LNCaP clone FGC (cell line): ENCODE measurements at places on chromosomes 2 and 18.

DNA sequence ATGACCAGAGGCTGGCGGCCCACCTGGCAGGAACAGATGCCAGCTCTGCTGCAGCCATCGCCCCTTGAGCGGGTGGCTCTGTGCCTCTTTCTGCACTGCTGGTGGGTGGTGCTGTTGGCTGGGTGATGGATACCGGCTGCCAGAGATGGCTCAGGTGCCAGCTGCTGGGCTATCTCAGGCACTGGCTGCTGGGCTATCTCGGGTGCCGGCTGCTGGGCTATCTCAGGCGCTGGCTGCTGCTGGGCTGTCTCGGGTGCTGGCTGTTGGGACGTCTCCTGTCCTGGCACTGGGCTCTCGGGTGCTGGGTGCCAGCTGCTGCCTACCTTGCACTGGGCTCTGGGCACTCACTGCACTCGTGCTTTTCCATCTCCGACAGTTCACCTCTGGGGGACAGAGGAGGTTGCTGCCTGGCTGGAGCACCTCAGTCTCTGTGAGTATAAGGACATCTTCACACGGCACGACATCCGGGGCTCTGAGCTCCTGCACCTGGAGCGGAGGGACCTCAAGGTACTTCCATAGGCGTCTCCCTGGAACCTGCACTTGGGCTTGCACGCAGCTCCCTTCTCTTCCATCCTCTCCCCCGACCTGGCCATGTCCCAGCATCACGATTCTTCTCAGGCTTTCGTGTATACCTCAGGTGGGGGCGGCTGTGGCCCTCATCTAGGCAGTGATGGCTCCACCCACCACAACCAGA lies 98.4 kb downstream of the USP40 start:
- no peak for DNase-seq

- DNase-seq = no peak
These were observed 23.0 kb downstream of the TET3 start for GRCh38 chr2:74007711-74008110.

DNA sequence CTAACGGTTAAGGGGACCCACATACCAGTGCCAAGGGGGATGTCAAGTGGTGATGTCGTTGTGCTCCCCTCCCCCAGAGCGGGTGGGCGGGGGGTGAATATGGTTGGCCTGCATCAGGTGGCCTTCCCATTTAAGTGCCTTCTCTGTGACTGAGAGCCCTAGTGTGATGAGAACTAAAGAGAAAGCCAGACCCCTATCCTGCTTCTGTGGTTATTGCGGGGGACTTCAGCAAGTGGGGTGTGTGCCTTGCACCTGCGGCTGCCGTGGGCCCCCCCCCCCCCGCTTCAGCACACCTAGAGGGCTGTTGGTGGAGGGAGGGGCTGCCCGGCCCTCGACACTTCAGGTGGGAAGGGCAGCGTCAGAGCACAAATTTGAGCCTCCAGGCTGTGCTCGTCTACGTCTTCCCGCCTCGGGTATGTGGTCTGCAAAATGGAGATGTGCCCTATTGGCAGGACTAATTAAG lies 6.1 kb downstream of the CTDSP1 start:
- DNase-seq = no peak

DNA sequence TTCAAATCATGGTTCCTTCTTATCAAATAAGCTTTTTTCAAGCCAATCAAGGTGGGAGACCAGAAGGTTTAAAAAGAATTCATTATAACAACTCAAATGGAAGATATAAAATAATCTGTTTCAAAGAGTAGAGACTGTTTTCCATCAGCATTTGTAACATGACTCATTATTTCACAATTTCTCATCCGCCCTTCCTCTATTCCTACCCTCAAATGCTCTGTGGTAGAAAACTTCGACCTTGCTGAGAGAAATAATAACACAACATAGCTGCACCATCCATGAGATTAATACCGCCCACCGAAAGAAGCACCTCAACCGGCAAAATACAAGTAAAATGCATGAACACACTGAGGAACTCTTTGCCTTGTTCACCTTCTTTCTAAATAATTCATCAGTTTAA lies 2039.2 kb upstream of the CELF4 start:
- no peak for DNase-seq

- DNase-seq = no peak
These were observed 161.2 kb upstream of the PIEZO2 start for GRCh38 chr18:11310476-11311086.
